ENCODE measurements at places on chromosomes 7 and 10. TPM values are rescaled to one million over a fixed set of nuclear protein-coding genes. Genes with fewer than 3 reads are reported as not detected.

DNA sequence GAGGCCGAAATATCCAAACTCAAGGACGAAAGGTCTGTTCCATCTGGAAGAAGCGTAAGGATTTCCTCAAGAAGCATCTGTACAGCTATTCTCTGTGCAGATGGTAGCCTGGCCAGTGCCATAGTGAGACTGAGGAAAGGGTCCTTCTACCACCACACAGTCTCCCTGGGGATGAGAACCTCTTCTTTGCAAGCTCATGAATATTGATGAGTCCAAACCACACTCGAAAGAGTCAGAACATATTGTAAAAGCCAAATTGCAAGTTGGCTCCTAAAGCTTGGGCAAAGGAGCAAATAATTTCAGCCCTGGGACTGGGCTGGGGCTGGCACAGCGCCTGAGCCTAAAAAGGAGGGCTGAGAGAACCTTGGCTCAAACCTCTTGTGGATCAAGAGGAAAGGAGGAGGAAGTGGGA, 66.1 kb upstream of the PIP4K2A start:
- DNase-seq, result no peak

Gene LBX1
- total RNA-seq, result not detected

DNA sequence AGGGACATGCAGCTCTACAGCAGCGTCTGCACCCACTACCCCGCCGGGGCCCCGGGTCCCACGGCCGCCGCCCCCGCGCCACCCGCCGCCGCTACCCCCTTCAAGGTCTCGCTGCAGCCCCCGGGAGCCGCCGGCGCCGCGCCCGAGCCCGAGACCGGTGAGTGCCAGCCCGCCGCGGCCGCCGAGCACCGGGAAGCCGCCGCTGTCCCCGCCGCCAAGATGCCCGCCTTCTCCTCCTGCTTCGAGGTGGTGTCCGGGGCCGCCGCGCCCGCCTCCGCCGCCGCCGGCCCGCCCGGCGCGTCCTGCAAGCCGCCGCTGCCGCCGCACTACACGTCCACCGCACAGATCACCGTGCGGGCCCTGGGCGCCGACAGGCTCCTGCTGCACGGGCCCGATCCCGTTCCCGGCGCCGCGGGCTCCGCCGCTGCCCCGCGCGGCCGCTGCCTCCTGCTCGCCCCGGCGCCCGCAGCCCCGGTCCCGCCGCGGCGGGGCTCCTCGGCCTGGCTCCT, 631 bp downstream of the OTUD1 start:
- peak; percentile 23 for DNase-seq

DNA sequence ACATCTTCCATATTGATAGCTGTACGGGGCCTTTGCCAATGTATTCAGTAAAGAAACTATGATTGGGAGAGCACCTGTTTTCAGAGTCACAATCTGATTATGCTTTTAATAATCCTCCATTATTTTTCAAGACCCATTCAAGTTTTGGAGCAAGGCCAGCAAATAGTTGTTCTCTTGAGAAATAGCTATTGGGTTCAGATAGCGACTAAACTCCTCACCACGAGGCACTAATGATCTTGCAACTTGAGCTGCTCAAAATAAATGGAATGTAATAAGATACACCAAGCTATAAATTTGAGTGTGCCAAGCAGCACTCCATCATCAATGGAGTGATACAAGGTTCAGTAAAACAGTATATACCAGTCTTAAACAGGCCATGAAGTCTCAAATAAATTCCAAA, 7.4 kb upstream of the MALRD1 start:
- no peak for DNase-seq

GRCh38 chr7:74176555-74176954, 2.4 kb downstream of the EIF4H start:
- DNase-seq, result no peak

DNA sequence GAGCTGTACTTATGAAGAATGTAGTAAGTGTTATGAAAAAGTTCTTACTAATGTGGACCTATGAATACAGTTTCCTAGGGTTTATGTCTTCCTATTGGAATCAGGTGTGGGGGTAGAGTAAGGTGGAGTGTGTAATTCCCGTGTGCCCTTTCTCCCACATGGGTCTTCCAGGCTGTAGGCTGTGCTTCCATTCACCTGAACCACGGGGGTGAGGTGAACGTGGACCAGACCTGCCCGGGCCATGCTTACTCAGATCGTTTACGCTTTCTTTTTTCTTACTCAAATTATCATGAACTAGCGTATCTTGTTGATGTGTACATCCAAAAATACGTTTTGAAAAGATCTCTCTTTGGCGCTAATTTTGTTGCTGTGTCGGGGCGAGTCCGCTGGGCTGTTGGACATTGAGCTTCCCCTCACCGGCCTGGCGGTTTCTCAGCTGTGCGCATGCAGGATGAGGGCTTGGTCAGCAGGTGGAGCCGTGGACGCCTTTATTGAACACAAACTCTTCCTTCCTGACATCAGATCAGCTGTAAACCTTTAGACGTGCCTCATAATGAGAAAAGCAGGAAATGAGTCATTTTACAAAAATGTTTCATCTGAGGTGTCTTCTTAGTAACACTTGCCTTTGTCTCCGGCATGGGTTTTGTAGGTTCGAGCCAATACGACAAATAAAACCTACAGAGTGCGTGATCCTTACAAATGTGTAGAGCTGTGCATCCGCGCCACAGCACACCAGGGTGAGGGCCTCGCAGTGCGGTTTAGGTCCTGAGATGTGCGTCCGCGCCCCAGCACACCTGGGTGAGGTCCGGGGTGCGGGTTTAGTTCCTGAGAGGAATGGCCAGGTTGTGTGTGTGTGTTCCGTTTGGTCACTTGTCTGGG, 53.8 kb downstream of the WDR37 start:
- peak; percentile 64 for DNase-seq

DNA sequence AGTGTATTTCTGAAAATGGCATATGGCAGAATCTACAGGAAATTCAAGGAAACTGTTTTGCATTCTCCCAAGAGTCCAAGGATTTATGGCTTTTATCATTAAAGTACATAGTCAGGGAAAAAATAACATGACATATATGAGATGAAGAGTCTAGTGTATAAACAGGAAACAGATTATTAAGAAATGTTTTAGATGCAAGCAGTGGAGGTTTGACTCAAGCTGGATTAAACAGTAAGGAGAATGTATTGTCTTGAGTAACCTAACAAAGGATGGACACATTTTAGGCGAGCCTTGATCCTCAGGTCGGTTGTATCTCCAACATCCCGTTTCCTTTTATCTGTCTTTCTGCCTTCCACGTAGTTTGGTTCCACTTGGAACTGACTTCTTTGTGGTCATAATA, 17.9 kb downstream of the OR6B1 start:
- DNase-seq, result no peak

Gene SYT15
- 3.0 TPM for total RNA-seq

DNA sequence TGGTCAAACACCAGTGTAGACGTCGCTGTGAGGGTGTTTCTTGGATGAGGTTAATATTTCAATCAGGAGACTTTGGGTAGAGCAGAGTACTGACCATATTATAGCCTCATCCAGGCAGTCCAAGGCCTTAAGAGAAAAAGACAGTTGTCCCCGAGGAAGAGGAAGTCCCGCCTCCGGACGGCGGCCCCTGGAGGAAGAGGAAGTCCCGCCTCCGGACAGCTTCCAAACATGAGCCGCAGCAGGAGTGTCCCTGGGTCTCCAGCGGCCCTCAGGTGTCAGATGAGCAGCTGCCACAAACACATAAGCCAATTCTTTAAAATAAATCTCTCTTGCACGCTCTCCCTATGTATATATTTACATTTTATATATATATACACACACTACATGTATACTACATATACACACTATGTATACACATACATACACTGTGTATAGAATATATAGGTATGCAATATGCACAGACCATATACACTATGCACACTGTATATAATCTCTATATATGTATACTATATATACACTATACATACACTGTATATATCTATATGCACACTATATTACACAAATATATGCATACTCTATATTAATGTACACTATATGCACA, 37.5 kb downstream of the PWWP2B start:
- no peak for DNase-seq

Gene BICC1
- total RNA-seq, result 9.3 TPM

Gene ADAMTS14
- 4.1 TPM for total RNA-seq

DNA sequence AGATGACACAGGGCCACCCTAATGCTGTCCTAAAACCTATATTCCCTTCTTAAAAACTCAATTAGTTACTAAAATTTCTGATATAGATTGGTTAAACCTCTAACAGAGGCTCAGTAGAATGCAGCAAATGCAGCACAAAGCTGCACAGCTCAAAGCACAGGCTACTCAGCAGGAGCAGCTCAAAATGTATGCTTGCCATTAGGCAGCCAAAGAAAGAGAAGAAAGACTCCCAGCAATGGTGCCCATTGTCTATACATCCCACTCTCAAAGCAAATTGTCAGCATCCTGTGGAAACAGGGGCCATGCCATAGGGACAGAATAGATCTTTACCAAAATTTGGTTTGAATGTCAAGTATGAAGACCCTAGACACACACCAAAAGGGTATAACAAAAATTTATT, 73.5 kb downstream of the TFPI2 start:
- no peak for DNase-seq

GRCh38 chr7:38222481-38223096, 44.5 kb downstream of the STARD3NL start:
- no peak for DNase-seq

Gene CPEB3
- 2.6 TPM for total RNA-seq

- DNase-seq, result no peak
Observed at GRCh38 chr10:4740471-4740870, 85.5 kb upstream of the AKR1E2 start.

DNA sequence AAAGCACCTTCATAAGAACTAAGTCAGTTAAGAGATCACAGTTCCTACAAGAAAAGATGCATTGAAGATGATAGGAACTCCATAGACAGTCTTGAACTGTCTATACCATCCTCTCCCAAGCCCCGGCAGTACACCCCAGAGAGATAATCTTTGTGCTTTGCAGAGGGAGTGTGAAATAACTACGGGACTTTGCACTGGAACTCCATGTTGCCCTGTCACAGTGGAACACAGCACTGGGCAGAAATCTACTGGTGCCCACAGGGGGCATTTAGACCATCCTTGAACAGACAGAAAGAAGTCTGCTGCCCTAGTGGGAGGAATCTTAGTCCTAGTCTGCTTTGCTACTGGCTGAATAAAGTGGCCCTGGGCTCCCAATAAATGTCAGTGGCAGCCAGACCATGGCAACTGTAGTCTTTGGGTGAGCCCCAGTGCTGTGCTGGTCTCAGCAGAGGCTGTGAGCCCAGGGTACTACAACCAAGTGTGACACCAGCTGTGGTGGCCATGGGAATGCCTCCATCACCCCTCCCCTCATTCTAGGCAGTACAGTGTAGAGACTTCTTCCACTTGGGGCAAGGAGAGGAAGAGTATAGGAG, 107.7 kb upstream of the TMEM168 start:
- no peak for DNase-seq

Gene CPN1
- not detected for total RNA-seq

Measured in mesothelial cell of epicardium (in vitro differentiated cells).